ENCODE measurements at places on chromosomes 11 and 22.

DNA sequence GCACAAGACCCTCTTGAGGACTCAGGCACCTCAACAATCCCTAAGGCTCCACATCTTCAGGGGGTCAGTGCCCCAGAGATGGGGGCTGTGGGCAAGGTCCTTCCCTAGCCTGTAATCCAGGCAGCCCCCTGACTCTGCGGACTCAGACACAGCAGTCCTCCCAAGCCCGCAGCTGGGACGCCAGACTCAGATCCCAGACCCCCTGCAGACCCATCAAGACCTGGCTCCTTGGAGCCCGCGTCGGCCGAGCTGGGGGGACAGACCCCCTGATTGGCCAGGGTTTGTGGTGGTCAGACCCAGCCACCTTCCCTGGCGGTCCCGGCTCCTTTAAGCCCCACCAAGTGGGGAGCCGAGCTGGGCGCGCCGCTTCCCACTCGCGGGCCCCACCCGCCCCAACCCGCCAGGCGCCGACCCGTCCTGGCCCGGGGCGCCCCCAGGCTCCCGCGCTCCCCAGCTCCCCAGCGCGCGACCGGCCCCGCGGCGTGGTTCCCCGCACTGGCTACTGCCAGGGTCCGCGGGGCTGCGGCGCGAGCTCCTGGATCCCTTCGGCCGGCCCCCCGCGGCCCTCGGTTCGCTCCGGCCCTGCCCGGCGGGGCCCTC, 458 bp downstream of the OSBPL5 start:
- DNase-seq: no peak

- DNase-seq: no peak
These were observed 17.5 kb upstream of the TEF start for GRCh38 chr22:41364233-41364632.

GRCh38 chr11:117356126-117356890, 28.7 kb downstream of the CEP164 start:
- DNase-seq: no peak

DNA sequence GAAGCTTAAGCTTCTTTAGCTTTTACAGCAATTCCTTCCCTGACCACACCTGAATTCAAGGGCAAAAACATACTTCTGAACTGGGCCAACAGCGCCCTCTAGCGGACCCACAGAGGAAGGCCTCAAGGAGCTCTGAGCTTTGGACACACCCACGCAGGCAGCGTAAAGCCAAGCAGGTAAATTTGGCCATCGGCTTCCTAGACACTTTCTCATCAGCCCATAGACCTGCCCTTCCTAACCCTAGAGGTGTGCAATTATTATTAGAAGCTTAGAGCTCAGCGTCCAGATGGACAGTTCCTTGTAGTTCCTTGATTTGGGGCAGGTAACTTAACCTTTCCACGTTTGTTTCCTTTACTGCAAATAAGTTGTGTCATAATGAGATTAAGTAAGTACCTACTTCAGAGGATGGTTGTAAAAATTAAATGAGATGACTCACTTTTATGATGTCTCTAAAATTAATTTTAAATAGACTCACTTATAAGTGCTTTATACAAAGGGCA, 25.7 kb upstream of the HMGXB4 start:
- peak; percentile 60 for DNase-seq

DNA sequence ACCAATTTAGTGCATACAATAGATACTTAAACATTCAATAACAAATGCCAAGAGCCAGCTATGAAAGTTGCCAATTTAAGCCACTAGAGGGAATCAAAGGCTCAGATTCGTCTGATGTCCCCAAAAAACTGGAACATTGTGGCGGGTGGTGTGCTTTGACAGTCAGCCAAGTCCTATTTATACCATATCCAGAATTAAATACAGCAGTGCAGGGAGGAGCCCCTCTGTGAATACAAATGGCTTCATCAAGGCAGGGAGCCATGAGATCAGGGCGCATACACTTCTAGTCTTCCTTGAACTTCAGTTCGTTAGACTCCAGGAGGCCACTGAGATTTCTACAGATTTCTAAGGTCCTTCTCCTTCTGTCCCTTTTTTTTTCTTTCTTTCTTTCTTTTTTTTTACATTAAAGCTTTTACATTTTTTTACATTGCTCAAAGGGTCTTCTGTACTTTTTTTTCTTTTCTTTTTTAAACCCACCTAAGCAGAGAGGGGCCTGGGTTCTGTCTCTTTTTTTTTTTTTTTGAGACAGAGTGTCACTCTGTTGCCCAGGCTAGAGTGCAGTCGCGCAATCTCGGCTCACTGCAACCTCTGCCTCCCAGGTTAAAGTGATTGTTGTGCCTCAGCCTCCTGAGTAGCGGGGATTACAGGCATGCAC, 41.5 kb upstream of the HSPA8 start:
- no peak for DNase-seq

- no peak for DNase-seq
These were observed 13.5 kb downstream of the KCNJ1 start for GRCh38 chr11:128853559-128853958.

Data from activated T-cell treated with anti-CD3 and anti-CD28 coated beads for 48 hours (primary cell).